Renal cortical epithelial cell (primary cell): ENCODE measurements at places on chromosomes 12 and 14.

DNA sequence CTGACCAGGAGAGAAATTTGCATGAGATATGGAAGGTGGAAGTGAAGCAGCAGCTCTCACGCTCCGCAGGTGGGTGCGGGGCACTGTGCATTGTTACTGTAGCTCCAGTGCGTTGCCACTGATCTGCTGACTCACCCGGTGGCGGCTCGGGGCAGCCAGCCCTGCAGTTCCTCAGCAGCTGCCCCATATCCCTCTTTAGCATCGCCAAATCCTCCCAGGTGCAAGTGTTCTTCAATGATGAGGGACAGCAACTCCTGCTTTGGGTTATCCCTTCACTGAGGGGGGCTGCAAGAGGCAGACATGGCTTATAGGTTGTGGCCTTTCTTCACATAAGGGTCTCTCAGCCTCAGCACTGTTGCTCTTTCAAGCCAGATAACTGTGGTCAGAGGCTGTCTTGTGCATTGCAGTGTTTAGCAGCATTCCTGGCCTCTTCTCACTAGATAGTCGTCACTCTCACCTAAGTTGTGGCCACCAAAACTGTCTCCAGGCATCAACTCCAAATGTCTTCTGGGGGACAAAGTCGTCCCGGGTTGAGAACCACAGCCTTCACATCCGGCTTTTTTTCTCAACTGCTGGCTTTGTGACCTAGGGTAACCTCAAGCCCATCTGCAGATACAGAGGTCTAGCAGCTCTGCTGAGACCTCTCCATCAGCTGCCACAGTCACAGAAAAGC lies 180.8 kb downstream of the EFCAB11 start:
- DNase-seq, result peak; percentile 22

GRCh38 chr14:101223127-101223526 lies 319.6 kb upstream of the RTL1 start:
- no peak for DNase-seq

DNA sequence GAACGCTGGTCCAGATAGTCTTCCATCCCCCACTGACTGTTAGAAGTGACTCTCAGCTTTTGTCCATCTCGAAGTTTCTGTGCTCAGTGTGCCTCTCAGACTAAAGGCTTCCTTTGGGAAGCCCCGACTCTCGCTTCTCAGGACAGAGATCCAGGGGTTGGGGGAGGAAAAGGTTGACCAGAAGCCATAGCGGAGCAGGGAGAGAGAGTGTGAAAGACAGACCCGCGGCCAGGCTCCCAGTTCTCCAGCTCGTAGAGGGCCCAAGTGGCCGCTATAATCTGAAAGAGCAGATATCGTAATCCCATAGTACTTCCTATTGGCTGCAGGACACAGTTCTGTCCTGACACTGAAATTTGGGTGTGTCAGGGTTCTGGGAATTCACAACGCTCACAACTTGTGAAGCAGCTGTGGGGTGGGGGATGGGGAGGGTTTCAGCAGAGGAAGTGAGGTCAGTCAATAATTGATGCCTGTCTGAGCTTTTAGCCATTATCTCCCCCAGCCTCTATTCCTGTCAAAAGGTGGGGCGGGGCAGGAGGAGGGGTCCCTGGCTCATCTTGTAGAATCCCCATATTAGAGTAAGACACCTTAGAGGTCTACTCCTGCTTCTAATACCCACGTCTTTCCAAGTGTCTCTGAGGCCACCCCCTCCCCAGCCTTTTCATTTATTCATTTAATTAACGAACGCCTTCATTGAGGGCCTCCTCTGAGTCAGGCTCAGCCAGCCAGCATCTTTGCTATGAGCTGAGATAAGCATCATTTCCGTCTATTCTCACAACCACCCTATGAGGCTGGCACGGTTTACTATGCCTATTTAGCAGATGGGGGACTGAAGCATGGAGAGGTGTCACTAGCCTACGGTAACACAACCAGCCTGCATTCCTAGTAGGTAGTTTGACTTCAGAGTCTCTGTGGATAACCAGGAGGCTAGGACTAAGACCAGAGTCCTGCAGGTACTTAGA lies 1.6 kb upstream of the ACVRL1 start:
- no peak for DNase-seq

- DNase-seq, result peak; percentile 71
These were observed 59.2 kb upstream of the TSPAN8 start for GRCh38 chr12:71216725-71217579.

DNA sequence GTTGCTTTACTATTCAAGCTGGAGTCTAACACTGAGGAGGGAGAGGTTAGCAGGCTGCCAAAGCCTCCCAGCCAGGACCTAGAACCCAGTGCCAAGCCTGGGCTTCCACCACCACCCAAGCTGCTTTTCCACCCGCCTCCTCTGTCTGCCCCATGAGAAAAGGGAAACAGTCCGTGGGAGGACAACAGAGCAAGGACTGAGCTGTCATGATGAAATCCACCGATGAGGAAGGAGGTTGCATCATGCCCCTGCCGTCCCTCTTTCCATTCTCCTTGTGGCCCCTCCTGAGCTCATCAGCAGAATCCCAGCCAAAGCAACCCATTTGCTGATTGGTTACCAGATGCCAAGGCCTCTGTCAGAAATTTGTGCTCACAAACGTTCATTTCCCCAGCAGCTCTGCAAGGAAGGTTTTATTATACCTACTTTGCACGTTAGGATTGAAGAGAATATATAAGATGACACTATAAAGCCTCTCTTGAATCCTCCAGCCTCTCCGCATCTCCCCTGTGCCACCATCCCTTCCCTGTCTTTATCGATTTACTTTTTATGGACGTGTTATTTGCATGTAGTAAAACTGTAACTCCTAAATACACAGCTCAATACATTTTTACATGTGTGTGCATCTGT lies 6.3 kb upstream of the SERPINA1 start:
- DNase-seq, result peak; percentile 44
